ENCODE measurements at places on chromosomes 6 and 20. TPM values are rescaled to one million over a fixed set of nuclear protein-coding genes. Genes with fewer than 3 reads are reported as not detected.

DNA sequence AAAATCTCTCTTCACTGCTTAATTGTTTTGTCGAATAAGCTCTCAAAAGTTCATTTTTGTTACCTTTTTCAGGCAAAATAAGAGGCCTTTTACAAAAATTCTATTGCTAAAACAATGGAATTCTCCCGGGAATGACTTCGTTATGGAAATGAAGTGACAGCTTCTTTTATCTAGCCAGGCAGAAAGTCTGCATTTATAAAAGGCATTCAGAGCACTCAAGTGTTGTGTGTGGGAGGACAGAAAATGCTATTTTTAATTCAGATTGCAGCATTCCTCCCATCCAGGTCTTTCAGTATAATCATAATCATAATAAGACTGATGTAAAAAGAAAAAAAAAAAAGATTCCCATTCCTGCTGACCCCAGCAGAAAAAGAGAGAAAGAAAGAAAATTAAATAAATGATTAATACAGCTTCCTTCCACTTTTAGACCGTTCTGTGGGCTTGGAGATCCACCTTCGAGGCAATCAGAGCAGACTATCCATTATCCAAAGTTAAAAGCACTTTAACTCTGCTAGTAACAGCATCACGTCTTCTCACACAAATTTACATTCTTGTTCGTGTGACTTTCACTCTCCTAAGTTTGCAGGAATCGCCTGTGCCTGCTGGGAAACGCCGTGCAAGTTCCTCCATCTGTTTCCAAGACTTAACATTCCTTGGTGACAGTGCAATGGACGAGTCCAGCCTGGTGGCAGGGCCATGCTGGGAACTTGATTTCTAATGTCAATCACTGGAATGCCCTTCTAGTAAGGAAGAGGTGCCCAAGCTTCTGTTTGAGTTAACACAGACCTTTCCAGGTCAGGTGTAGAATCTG lies 258.8 kb downstream of the GMPR start:
- DNase-seq, result no peak
- H3K36me3 ChIP-seq, result peaks cover 14% of the 10 kb centered on the region
- H3K27me3 ChIP-seq, result no peaks in the 10 kb centered on the region
- no peak overlapping the region for H3K4me3 ChIP-seq
- peaks cover 11% of the 10 kb centered on the region for H3K4me1 ChIP-seq

The APOBEC2 gene
- polyA plus RNA-seq, result not detected

The TMEM74B gene
- not detected for polyA plus RNA-seq

The WFDC12 gene
- polyA plus RNA-seq, result not detected

GRCh38 chr6:140379919-140380318 lies 1005.5 kb upstream of the CITED2 start:
- no peaks in the 10 kb centered on the region for H3K27me3 ChIP-seq
- no peak overlapping the region for H3K27ac ChIP-seq
- H3K4me3 ChIP-seq, result no peak overlapping the region
- no peaks in the 10 kb centered on the region for H3K4me1 ChIP-seq
- no peaks in the 10 kb centered on the region for H3K36me3 ChIP-seq
- DNase-seq, result no peak

- no peaks in the 10 kb centered on the region for H3K4me1 ChIP-seq
- no peak for DNase-seq
- peaks cover 2% of the 10 kb centered on the region for H3K36me3 ChIP-seq
- H3K27me3 ChIP-seq, result peaks cover 3% of the 10 kb centered on the region
- no peak overlapping the region for H3K4me3 ChIP-seq
These were observed 60.4 kb downstream of the EPB41L2 start for GRCh38 chr6:131002661-131002980.

GRCh38 chr6:89009624-89010059 lies 46.2 kb upstream of the RNGTT start:
- peaks cover 17% of the 10 kb centered on the region for H3K4me1 ChIP-seq
- H3K4me3 ChIP-seq, result no peak overlapping the region
- no peak for DNase-seq
- no peak overlapping the region for H3K27ac ChIP-seq
- H3K36me3 ChIP-seq, result no peaks in the 10 kb centered on the region
- H3K27me3 ChIP-seq, result no peaks in the 10 kb centered on the region

- H3K4me3 ChIP-seq, result peak overlapping the region; percentile 98
- H3K4me1 ChIP-seq, result peaks cover 74% of the 10 kb centered on the region
- peak overlapping the region; percentile 98 for H3K27ac ChIP-seq
- DNase-seq, result no peak
These were observed 633 bp downstream of the RPRD1B start for GRCh38 chr20:38034108-38034649.

GRCh38 chr20:43463527-43464218 lies 6.0 kb downstream of the SRSF6 start:
- H3K36me3 ChIP-seq, result peaks cover 62% of the 10 kb centered on the region
- H3K27ac ChIP-seq, result no peak overlapping the region
- H3K27me3 ChIP-seq, result peaks cover 11% of the 10 kb centered on the region
- no peak for DNase-seq
- no peak overlapping the region for H3K4me3 ChIP-seq

DNA sequence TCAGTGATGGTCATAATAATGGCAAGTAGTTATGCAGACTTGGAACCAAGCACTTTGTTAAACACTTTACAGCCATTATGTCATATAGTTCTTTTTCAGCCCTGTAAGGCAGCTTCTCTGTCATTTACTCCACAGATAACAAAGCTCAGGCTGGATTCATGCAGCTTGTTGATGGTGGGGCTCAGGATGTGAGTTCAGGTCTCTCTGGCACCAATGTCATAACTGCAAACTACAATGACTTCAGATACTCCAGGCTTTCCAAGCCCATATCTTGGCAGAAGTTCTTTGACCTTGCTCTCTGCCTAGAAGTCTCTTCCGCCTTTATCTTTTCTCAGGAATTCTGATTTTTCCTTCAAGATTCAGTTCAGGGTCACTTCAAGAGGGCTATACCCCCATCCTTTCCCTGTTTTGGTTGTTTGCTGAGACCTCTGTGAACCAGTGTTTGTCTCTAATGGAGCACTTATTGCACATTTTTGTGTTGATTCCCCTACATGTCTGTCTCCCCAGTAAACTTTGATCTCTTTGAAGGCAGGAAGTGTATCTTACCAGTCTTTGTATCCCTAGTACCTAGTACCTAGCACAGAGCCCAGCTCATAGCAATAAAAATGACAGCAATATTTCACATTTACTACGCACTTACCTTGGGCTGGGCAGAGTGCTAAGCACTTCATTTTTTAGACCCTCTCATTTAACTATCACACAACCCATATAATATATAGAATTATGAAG lies 19.7 kb upstream of the EFHC1 start:
- H3K27me3 ChIP-seq, result no peaks in the 10 kb centered on the region
- peaks cover 44% of the 10 kb centered on the region for H3K4me1 ChIP-seq
- no peak overlapping the region for H3K4me3 ChIP-seq
- H3K36me3 ChIP-seq, result peaks cover 13% of the 10 kb centered on the region

GRCh38 chr6:160261991-160262680 lies 3.5 kb upstream of the SLC22A2 start:
- DNase-seq, result no peak
- peaks cover 3% of the 10 kb centered on the region for H3K27me3 ChIP-seq
- H3K4me3 ChIP-seq, result no peak overlapping the region
- H3K27ac ChIP-seq, result no peak overlapping the region

GRCh38 chr20:24836661-24837299 lies 112.3 kb upstream of the CST7 start:
- H3K27ac ChIP-seq, result no peak overlapping the region
- no peaks in the 10 kb centered on the region for H3K27me3 ChIP-seq
- no peaks in the 10 kb centered on the region for H3K4me1 ChIP-seq
- DNase-seq, result no peak
- no peaks in the 10 kb centered on the region for H3K36me3 ChIP-seq

DNA sequence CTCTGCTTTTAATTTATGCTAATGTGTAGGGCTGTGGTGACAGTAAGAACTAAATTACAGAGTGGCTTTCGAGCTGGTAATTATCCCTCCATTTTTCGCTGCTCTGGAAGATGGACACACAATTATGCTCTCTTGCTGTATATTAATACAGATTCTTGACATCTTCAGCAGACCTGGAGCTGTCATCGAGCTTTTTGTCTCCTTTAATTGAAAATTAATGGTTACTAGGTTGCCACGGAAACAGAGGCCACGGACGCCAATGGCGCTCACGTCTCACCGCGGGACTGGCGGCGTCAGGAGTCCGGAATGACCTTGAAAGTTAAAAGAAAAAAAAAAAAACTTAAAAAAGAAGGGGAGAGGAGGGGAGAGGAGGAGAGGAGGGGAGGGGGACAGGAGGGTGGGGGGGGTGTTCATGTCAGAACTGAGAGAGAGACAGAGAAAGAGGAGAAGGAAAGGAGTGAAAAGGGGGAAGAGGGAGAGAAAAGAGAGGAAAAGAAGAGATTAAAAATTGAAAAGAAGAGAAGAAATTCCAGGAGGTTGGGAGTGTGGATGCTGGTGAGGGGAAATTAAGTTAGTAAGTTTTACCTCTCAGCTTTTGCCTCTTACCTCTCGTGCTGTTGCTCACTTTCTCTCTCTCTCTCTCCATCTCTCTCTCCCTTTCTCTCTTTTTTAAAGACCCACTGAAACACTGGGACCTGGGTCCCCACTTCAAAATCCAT lies 22.1 kb upstream of the FOXP4 start:
- H3K27ac ChIP-seq, result no peak overlapping the region
- DNase-seq, result no peak
- H3K36me3 ChIP-seq, result no peaks in the 10 kb centered on the region
- no peak overlapping the region for H3K4me3 ChIP-seq
- no peaks in the 10 kb centered on the region for H3K4me1 ChIP-seq

The RAET1L gene
- not detected for polyA plus RNA-seq

DNA sequence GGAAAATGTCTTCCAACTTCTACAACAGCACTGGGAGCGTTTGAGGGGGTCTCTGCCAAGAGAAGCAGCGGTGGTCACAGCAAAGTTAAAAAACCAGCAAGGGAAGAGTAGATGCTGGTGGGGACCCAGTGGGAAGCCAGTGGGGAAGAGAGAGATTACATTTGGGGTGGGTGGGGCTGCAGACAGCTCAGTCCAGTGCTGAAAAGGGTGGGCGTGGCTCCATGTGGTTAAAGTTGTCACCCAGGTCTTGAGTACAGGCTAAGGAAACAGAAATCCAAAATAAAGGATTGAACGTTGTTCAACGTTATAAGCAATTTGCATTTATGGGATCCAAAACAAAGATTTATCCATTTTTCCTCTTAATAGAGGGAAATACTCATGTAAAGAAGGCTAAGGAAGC lies 106.3 kb upstream of the LY86 start:
- peaks cover 3% of the 10 kb centered on the region for H3K27me3 ChIP-seq
- DNase-seq, result no peak
- H3K27ac ChIP-seq, result no peak overlapping the region
- H3K36me3 ChIP-seq, result no peaks in the 10 kb centered on the region
- no peak overlapping the region for H3K4me3 ChIP-seq

GRCh38 chr6:1068068-1068467 lies 243.8 kb upstream of the FOXQ1 start:
- no peaks in the 10 kb centered on the region for H3K4me1 ChIP-seq
- DNase-seq, result no peak
- peaks cover 2% of the 10 kb centered on the region for H3K27me3 ChIP-seq
- no peak overlapping the region for H3K4me3 ChIP-seq
- H3K27ac ChIP-seq, result no peak overlapping the region

DNA sequence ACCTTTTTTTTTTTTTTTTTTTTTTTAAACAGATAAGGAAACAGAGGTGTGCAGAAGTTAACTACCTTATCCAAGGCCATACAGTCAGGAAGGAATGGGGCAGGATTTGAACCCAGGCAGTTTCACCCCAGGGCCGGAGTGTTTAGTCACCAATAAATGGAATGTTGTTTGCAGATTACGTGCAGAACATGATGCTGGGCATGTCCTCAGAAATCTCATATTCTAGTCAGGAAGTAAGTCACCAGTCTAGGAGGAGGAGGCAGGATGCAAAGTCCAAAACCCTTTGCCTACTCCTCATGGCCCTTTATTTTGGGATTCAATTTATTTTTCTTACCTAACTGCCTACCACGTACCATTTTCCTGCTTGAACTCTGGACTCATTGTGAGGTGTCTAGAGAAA lies 57.1 kb upstream of the LRRC1 start:
- no peak for DNase-seq
- H3K36me3 ChIP-seq, result no peaks in the 10 kb centered on the region
- H3K4me3 ChIP-seq, result no peak overlapping the region
- no peak overlapping the region for H3K27ac ChIP-seq
- H3K27me3 ChIP-seq, result peaks cover 11% of the 10 kb centered on the region

DNA sequence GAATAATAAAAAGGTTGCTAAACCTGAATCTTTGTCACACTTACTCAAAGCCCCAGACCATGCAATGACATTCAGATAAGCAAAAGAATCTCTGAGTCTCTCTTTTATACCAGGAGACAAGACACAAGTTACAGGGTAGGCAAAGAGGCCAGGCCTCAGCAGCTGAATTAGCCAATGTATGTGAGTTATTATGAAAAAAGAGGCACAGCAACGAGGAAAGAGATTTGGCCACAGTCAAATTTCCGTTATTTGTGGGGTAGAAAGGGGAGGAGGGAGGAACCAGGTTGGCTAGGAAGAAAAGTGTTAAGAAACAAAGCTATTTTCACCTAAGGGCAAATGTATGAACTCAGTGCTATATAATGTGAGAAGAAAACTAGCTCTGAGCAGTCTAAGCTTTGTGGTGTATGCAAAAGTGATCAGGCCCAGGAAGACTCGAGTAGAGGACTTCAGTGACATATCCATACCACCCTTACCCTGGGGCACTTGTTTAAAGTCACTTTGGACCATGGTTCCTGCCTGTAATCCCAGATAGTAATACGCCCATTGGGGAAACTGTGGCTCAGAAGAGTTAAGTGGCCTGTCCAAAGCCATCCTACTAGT lies 19.1 kb downstream of the IPCEF1 start:
- peaks cover 2% of the 10 kb centered on the region for H3K27me3 ChIP-seq
- no peak for DNase-seq
- no peaks in the 10 kb centered on the region for H3K4me1 ChIP-seq
- no peaks in the 10 kb centered on the region for H3K36me3 ChIP-seq
- H3K4me3 ChIP-seq, result no peak overlapping the region
- no peak overlapping the region for H3K27ac ChIP-seq

DNA sequence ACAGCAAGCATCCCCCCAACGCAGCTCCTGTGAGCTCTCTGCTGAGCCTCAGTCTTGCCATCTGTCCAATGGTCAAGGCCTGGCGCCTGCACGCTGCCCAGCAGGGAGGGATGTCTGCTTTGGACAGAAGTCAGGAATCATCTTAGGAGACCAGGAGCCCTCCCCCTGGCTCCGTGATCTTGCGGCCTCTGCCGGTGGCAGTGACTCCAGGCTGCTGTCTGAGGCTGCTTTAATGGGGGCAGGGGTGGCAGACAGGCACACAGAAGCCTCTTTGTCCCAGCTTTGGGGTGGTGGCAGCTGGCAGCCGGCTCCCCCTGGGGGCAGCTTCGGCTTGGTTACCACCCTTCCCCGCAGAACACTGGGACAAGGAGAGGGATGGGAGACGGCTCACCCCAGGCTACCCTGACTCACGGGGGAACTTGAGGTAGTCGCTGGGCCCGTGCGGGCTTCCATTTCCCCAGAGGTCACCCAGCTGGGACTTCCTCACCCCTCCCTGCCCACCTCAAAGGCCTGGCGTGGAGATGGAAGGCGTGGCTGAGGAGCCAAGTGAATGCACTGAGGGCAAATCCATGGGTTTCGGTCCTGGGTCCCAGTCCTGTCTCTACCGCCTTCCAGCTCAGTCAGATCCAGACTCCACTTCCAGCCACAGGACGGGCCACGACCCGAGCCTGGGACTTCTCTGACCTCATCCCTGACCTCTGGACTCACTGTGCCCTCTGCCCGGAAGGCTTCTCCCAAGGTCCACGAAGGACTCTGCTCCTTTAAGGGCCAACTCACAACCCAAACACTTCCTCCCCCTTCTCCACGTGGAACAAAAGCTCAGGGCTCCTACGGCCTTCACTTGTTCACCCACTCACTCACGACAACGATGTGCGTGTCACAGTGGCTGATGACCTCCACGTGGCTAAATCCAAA lies 14.8 kb downstream of the PEDS1 start:
- peaks cover 11% of the 10 kb centered on the region for H3K36me3 ChIP-seq
- no peak overlapping the region for H3K4me3 ChIP-seq
- no peaks in the 10 kb centered on the region for H3K27me3 ChIP-seq
- DNase-seq, result no peak
- H3K4me1 ChIP-seq, result peaks cover 23% of the 10 kb centered on the region

The CDC40 gene
- 23.7 TPM for polyA plus RNA-seq
